ENCODE measurements at places on chromosomes 3 and 15. TPM values are rescaled to one million over a fixed set of nuclear protein-coding genes. Genes with fewer than 3 reads are reported as not detected.

GRCh38 chr15:99447497-99448371 lies 118.0 kb upstream of the MEF2A start:
- no peak for DNase-seq

SLC51A gene
- 7.2 TPM for polyA plus RNA-seq

GRCh38 chr3:189308608-189309007 lies 136.8 kb downstream of the TPRG1 start:
- DNase-seq, result no peak

- no peak for DNase-seq
These were observed 44.5 kb downstream of the KY start for GRCh38 chr3:134606033-134607025.

FBXW12 gene
- polyA plus RNA-seq, result 0.29 TPM

DNA sequence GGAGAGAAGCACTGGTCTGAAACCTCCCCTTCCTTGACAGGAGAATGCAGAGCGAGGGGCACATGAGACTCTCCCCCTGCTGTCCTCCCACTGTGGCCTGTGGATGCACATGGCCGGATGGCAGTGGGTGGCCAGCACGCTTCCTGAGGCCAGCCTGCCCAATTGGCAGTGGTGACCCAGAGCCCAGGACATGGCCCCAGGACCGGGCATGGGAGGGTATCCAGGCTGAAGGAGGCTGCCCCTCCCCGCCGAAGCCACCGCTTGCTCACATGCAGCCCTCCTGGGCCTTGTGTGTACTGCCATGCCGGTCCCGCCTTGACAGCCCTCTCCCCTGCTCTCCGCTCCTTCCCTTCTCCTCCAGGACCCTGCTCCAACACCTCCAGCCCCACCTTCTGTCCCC lies 100.9 kb downstream of the MEGF11 start:
- DNase-seq, result no peak

SH2D7 gene
- polyA plus RNA-seq, result 0.90 TPM

RCCD1 gene
- polyA plus RNA-seq, result 21.6 TPM

- no peak for DNase-seq
These were observed 3.0 kb downstream of the ISL2 start for GRCh38 chr15:76339305-76340197.

TNFAIP8L3 gene
- polyA plus RNA-seq, result 3.8 TPM

Measured in right lung (tissue), 10 donors.